ENCODE measurements at places on chromosomes 3 and 15.
A peak's percentile ranks its signal among the peaks of the same experiment; 100 is the strongest.

GRCh38 chr15:84781495-84781894 is 33.1 kb downstream of the ZNF592 start:
- no peak for DNase-seq

GRCh38 chr3:37287776-37288175 is 113.4 kb upstream of the LRRFIP2 start:
- no peak for DNase-seq

DNA sequence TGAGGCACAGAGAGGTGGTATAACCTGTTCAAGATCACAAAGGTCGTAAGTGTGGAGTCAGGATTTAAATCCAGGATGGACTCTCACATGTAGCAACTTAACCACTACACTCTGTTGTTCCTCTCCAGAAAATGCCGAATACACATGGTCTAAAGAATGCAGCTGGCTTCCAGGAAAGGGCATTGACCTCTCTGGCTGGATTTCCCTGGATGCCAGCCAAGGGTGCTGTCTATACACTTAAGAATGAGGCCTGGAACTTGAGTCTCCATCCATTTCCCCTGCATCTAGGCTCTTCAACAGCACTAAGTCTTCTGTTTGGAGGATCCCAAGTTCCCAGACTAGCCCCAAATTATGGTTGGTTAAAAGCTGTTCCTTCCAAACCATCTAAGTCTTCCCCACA is 60.5 kb downstream of the CERS3 start:
- DNase-seq = no peak

DNA sequence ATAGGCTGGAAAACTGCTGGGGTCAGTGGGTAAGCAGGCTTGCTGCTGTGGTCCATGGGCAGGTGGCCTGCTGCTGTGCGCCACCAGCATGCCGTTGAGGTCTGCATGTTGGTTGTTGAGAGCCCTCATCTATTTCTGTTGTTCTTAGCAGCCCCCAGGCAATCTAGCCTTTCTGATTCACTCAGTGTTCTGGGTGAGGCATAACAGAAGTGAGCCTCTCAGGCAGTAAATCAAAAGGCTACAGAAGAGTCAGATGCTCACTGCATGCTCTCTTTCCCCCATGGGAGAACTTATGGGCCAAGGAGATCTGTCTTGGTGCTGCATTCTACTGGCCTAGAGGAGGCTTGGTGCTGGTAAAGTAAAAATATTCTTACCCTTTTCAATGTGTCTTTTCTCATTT is 67.8 kb upstream of the ATP10A start:
- DNase-seq = no peak

DNA sequence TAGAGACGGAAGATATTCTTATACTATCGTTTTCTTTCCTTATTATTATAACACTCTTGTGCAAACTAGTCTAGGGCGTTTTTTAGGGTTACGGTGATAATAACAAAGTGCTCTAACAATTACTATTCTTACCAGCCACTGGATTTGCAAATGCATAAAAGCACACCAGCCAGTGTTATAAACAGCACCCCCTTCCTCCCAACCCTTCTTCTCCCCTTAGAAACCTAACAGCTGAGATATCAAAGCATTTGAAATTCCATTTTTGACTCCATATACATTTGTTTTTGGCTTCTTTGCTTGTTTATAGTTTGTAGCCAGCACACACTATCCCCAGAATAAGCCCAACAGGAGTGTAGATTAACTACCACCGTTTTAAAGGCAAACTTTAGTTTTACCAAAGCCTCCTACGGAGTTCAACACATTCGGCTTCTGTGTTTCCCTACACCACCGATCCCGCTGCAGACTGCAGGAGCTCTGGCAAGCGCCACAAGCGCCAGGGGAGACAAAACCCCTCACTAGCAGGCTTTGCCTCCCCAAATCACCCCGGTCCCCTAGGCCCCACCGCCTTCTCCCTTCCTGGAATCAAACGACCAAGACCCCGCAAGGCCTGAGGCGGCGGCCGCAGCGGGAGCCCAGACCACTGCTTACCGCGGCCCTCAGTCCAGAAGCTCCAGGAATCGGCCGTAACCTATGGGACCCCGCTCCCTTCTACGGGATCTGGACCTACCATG is 461 bp downstream of the COPB2 start:
- DNase-seq = no peak

DNA sequence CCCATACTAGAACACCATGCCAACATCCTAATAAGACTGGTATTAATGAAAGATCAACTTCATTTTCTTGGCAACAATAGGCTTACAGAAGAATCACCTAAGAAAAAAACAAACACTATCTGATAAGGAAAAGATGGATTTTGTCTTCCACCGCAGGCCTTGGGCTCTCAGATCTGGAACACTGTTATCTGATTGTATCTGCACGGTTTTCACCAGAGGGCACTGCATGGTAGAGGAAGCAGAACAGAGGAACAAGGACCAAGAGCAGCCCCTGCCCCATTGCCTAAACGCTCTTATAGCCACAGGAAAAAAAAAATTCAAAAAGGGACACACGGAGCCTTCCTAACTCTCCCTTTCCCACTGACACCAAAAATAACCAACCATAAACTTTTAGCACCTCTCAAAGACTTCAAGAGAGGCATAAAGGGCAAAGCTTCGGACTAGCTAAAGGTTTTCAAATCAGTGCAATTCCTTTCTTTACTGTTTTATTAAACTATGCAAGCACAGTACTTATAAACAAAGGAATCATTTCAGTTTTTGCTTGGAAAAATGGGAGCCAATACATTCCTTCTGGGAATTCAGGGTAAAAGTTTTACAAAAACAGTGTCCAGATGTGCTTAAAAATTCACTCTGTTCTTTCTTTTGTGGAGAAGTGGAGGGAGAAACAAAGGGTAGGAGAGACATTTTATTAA is 23.3 kb downstream of the IL17RD start:
- no peak for DNase-seq

GRCh38 chr3:21718161-21718765 is 32.7 kb downstream of the ZNF385D start:
- DNase-seq = peak; percentile 59

DNA sequence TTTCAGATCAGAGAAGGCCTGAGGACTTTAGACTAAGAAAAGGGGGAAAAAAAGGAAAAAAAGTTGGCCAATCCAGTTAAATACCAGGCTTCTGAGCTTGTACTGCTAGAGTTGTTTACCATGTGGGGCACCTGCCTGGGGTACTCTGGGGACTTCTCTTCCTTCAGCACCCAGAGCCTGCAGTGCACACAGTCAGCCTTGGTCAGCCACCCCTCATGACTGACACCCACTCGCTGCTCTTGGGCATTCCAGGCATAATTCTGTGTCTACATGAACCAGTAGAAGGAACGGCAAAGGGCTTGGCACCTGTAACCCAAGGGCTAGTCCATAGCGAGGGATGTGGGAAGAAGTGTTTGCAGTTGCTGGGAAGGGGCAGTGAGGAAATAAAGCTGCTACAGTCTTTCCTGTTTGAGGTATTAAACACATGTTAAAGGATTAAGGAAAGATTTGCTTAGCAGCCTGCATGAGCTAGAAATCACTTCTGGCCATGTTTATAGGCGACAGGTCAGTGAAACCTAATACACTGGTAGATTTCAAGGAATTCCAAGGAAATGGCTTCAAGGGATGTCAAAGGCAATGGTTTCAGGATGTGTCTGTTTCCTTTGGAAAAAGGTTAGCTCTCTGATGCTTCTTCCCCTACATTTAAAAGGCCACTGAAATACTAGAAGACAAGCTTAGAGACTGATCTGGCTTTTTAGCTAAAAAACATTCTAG is 232.5 kb downstream of the CHST2 start:
- peak; percentile 20 for DNase-seq

DNA sequence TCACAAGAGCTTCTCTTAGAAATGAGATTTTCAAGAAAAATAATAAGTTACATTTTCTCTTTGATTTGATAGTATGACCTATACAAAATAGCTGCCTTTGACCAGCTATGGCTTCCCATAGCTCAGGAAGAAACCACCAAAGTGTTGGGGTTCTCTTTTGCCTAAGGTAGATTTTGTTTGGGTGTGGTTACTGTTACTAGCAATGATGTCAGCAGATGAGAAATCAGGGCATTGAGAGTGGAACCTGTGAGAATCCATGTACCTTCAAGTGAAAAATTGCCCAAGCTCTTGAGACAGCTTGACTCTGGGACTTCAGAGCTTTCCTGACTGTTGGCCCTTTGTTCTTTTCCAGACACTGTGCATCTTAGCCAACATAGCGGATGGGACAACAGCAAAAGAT is 45.6 kb downstream of the NME9 start:
- no peak for DNase-seq

- no peak for DNase-seq
These were observed 22.8 kb upstream of the FLNB start for GRCh38 chr3:57985176-57985983.

GRCh38 chr15:63381301-63382204 is at the start of gene CA12:
Gene CA12, minus strand, starts transcription at chr15:63381846. Its CDS starts 126 bp downstream, at chr15:63381720.
- DNase-seq = no peak

DNA sequence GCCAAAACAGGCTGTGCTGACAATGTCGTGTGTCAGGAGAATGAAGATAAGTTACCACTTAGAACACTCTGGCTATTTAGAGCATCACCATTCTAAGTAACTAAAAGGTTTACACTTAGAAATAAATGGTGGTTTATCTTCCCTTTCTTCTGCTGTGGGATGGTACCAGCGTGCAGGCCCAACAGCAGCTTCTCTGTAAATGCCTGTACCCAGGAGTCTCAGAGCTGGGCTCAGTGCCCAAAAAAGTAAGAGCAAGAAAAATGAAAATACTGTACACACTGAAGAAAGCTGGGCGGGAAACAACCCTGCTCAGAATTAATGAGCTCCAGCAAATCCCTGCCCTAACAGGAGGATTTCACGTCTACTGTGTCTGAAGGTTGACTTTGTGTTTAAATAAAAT is 206.5 kb downstream of the MFSD1 start:
- no peak for DNase-seq

GRCh38 chr15:86316726-86317383 is 237.2 kb downstream of the AGBL1 start:
- DNase-seq = no peak

- no peak for DNase-seq
These were observed 20.3 kb downstream of the EHD4 start for GRCh38 chr15:41952013-41952563.

DNA sequence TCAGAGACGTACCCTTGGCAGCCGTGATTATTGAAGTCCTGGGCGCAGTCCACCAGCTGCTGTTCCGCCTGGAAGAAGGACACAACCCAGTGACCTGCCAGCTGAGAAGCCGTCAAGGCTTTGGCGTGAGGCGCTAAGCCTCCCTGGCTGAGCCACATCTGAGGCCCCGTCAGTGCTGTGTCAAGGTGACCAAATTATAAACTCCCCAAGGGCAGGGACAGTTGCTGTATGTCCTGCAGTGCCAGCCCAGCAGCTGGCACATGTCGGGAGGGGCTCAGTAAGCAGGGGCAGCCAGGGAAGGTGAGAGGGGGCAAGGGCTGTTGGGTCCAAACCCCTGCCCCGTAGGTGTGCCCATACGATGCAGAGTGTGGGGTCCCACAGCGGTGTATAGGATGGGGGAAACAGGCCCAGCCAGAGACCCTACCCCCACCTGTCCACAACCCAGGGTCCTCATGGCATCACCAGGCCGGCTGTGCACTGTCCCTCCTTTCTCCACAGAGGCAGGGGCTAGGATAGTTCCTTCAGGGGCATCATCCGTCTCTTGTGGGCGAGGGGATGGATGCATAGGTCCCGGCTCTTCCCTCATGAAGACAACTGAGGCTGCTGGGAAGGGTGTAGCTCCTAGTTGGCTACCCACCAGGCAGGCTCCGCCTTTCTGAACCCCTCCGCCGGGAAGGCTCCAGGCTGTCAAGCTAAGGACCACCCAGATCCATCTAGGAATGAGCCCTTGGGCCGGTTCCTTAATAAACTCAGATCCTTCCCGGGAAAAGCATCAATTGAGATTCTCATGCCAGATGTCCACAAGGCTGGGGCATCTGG is 13.2 kb downstream of the CTSH start:
- DNase-seq = no peak

GRCh38 chr3:129645286-129645685 is 38.8 kb upstream of the PLXND1 start:
- DNase-seq = no peak

GRCh38 chr15:73985101-73985873 is 6.8 kb downstream of the STOML1 start:
- peak; percentile 48 for DNase-seq

GRCh38 chr3:9861626-9862130 is 17.9 kb upstream of the RPUSD3 start:
- no peak for DNase-seq

GRCh38 chr3:131630097-131630496 is 127.3 kb upstream of the MRPL3 start:
- DNase-seq = peak; percentile 3

DNA sequence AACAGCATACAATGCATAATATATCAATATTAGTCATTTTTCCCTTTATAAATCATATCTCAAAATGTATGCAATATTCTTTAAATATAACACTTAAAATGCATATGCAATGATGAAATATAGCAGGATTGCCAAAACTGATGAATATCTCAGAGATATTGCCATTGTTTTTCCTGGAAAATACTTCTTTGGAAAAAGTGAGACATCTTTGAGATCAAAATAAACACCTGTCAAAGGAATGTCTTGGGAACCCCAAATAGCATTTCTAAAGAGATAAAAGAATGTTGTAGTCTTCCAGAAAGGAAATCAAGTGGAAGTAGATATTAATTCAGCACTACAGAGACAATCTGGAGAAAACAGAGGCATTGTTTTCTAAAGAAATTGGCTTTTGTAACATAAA is 457.8 kb upstream of the UBE2E2 start:
- DNase-seq = no peak

- DNase-seq = no peak
These were observed 14.9 kb upstream of the GCNT3 start for GRCh38 chr15:59596640-59597039.
